ENCODE measurements at places on chromosomes 6 and 20. TPM values are rescaled to one million over a fixed set of nuclear protein-coding genes. Genes with fewer than 3 reads are reported as not detected.

DNA sequence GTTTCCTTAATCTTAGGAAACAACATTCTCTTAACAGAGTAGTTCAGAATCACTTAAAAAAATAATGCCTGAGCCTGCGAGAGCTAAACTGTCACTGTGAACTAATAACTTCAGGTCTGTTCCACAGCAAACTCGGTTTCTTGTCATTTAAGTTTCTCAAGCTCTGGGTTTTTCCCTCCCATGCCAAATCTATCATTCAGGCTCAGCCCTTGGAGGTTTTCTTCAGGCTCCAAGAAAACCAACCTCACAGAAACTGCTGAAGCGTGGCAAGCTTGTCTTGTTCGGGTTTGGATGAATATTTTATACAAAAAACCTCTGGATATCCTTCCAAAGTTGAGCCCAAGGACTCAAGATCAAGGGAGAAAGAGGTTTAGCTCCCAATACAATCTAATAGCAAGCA is 99.7 kb upstream of the SNX9 start:
- H3K27me3 ChIP-seq: no peaks in the 10 kb centered on the region
- H3K4me1 ChIP-seq: no peaks in the 10 kb centered on the region
- DNase-seq: no peak
- no peak overlapping the region for H3K4me3 ChIP-seq
- no peaks in the 10 kb centered on the region for H3K36me3 ChIP-seq

DNA sequence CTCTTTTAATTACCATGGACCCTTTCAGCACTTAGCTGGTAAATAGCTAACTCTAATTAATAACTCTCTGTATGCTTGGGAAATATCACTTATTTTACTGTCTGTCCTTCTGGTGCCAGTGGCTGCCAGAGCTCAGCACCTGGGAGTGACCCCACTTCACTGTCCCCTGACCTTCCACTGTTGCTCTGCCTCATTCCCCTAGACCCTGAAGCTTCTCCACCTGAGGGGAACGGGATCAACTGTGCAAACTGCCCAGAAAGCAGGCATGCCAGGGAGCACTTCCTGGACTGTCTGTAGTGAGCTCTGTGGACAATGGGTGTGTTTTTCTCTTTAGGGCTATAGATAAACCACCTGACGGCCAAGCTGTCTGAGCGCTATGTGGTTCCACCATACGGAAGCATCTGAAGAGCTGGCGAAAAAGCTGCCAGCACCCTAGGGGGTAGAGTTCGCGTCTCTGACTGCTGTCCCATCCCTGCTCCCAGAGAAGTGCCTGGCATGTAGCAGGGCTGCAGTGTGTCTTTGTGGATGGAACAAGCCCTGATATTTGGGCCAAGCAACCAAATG is 106.3 kb upstream of the FOXA2 start:
- H3K36me3 ChIP-seq: no peaks in the 10 kb centered on the region
- no peaks in the 10 kb centered on the region for H3K4me1 ChIP-seq
- no peak for DNase-seq
- no peak overlapping the region for H3K27ac ChIP-seq
- H3K27me3 ChIP-seq: no peaks in the 10 kb centered on the region

Gene SHLD1
- total RNA-seq: 13.4 TPM

Gene KCNK17
- 0.72 TPM for total RNA-seq

Gene MED20
- 4.5 TPM for total RNA-seq

Gene NRSN1
- not detected for total RNA-seq

Measured in naive thymus-derived CD4-positive, alpha-beta T cell (primary cell).